ENCODE measurements at places on chromosomes 1 and 21.

- no peak for DNase-seq
Measured at GRCh38 chr1:32960342-32960741, 4.3 kb downstream of the RNF19B start.

GRCh38 chr1:205188098-205188497, 23.4 kb downstream of the DSTYK start:
- no peak for DNase-seq

DNA sequence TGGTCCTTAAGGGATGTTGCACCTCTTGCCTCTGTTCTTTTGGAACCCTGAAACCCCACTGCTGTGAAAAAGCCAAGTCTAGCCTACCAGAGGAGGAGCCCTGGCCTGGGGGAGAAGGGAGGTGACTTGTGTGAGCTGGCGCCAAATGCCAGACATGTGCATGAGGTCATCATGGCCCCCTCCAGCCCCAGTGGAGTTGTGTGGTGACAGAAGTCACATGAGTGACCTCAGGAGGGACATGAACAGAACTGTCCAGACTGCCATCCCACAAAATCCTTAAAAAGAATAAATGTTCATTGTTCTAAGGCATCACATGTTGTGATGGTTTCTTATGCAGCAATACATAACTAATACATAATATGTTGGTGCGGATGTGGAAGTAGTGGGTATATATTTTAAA, 10.8 kb downstream of the HHAT start:
- no peak for DNase-seq

- no peak for DNase-seq
Measured at GRCh38 chr1:18233176-18233864, 125.7 kb downstream of the IGSF21 start.

DNA sequence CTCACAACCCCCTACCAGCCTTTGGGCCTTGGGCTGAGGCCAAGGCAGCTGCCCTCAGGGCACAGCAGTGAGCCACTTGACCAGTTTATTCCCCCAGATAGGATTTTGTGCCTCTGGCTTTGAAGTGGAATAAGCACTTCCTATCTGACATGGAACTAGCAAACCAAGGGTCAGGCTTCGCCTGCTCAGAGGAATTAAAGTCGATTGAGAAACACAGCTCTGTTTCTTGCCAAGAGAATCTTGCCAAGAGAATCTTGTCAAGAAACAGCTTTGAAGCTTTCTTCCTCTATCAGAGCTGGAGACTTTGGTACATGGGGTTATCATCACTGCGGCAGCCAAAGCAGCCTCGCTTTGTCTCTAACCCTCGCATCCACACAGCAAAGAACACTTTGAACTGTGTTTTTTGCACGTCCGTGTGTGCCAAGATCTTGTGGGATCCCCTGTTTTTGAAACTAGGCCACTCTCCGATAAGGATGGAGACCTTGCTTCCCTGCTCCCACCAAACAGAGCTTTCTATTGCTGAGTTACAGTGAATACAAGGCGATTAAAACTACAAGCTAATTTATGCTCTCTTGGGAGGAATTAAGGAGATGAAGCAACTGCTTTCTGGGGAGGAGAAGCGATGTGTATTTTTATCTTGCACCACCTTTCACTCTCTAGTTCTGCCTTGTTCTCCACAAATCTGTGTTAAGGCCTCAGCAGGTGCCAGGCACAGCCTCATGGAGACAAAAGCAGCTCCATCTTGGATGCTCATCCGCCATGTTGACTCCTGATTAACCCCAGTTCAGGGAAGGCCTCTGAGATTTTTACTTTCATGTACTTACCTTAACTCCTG, 67.3 kb downstream of the RHOU start:
- no peak for DNase-seq

- no peak for DNase-seq
Measured at GRCh38 chr1:184854496-184855140, 100.0 kb upstream of the EDEM3 start.

DNA sequence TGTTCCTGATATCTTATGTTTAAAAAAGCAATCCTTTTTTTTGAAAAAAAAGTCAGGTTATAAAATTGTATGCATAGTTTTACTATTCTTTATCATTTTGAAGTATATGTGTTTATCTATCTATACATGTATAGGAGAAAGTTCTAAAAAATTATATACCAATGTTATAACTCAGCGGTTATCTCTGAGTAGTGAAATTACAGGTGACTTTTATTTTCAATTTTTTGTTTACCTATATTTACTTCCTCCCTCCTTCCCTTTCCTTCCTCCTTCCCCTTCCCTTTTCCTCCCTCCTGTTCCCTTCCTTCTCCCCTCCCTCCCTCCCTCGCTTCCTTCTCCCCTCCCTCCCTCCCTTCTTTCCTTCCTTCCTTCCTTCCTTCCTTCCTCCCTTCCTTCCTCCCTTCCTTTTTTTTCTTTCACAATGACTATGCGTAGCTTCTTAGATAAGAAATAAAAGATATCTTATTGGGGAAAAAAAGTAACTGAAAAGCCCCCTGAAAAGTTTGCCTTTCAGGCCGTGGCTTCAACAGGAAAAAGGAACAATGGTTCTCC, 77.1 kb downstream of the ABCA4 start:
- DNase-seq: no peak

GRCh38 chr1:234047123-234047522, 142.6 kb downstream of the SLC35F3 start:
- peak; percentile 61 for DNase-seq

- no peak for DNase-seq
Measured at GRCh38 chr1:20678599-20678998, 17.4 kb upstream of the DDOST start.

- no peak for DNase-seq
Measured at GRCh38 chr1:58262702-58263101, 283.8 kb downstream of the OMA1 start.

DNA sequence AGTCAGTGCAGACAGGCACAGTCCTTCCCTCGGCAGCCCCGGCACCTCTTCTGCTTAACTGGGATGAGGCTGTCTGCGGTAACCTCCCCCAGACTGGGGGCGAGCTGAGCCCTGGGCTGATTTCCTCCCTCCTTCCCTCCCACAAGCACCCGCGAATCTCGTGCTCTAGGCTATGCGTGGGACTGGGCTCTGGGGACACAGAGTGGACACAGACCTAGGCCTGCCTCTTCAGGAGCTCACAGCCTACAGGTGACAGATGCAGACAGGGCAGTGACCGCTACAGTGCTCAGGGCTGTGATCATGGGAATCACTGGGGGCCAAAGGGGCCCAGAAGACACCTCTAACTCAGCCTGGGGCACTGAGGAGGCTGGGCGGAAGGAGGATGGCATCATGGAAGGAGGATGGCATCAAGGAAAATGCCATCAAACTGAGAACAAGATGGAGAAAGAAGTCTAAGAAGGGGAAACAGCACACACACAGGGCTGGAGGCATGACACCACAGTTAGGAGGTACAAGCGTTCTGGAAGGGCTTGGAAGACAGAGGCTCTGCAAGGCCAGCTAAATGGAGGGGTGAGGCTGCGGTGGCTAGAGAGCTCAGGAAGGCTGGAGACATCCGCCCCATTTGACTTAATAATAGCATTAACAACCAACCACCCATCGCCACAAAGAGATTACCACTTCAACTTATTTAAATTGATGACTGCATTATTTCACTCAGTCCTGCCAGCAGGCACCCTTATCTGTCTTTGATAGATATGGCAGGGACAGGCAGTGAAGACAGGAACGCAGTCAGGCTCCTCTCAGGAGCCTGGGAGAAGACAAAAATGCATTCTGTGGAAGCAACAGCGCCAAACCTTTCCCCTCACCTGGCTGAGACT, 4.2 kb downstream of the TTC39A start:
- DNase-seq: no peak

DNA sequence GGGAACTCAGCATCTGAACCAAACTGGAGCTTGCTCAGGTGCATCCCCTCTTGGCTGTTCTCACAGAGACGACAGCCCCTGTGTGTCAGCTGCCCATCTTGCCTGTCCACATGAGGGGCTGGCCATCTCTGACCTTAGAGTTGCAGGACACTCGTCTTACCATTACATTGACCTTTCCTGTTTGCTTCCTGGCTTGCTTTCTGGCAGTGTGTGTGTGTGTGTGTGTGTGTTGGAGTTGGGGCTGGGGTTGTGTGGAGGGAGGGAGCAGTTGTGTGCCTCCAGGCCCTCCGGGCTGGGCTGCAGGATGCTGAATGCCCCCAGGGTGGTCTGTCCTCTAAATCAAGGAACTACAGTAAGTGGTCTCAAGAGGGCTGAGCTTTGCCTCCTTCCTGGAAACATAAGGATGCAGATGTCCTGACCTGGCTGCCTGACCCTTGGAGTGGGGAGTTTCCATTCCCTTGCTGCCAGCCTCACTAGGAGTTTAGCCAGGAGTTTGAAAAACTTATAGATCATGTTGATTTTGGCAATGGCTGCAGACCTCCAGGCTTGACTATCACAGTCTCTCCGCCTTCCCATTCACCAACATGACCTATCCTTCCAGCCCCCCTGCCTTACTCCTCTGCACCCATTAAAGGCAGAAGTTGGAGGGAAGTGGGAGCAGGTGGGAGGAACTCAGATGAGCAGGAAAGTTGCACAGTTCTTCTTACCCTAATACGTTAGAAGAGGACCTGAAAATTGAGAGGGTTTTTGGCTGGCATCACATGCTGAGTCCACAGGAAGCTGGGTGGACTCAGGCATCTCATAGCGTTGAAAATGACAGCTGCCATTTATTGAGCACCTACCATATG, 19.0 kb downstream of the RASSF5 start:
- no peak for DNase-seq

DNA sequence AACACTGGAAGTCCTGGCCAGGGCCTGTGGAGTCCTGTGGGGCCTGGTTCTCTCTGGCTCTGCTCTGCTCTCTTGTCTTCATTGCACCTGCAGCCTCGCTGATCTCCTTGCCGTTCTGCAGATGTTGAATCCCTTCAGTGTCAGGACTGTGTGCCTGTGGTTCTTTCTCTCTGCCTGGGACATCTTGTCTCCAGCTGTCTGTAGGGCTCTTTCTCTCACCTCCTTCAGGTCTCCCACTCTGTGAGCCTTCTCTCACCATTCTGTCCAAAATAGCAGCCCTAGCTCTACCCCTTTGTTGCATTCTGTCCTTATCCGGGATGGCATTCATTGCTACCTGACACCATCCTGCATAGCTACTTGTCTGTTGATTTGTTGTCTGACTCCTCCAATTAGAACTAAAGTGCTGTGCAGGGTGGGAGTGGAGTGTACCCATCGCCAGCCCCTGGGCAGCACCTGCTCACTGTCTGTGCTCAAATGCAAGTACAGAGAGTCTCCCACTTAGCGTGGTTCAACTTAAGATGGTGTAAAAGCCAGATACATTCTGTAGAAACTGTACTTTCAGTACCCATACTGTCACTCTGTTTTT, 8.9 kb downstream of the PGBD2 start:
- DNase-seq: no peak

- DNase-seq: peak; percentile 62
Measured at GRCh38 chr1:235650341-235651169, 971 bp upstream of the GNG4 start.

DNA sequence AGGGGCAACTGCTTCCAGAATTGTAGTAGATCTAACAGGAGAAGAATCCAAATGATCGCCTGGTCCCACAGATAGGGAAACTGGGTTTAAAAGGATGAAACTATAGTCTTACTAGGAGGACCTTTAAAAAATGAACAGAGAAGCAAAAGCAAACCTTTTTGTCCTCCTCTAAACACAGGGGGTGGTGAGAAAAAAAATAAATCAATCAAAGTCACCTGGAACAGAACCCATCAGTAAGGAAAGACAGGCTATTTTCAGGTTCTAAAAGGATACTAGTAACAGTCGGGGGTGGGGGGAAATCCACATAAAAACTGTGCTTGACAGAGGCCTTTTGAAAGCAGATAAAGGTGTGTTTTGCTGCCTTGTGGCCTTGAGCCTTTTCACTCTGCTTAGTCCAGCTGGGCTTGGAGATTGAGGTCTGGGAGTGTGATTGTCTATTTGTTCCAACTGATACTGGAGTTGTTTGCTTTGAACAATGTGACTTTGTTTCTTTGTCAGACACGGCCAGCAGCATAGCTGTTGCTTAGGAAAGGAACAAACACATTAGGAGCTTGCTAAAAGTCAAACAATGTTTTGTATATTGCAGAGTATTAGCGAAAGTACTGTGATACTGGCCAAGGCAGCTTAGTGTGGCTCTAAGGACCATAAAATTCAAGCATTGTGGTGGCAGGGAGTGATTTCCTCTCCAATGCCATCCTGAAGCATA, 141.1 kb upstream of the IRF2BP2 start:
- peak; percentile 73 for DNase-seq

DNA sequence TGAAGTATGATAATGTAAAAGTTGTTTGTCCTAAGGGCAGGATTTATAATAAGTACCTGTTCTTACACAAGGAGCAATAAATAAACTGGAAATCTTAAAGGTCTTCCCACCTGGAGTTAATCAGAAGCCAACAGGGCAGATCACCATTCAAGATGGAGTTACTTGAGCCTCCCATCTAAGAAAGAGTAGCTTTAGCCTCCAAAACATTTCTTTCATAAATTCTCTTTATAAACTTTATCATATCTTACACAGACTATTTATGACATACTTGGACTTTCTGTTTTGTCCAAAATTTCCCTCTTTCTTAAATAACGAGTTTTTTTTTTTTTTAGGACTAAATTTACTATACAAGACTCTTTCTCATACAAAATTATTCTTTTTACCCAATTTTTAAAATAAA, 18.5 kb downstream of the OR2T1 start:
- no peak for DNase-seq

- no peak for DNase-seq
Measured at GRCh38 chr1:8974551-8974950, 28.9 kb downstream of the CA6 start.

GRCh38 chr1:180188091-180188506, 33.4 kb downstream of the QSOX1 start:
- DNase-seq: peak; percentile 44

DNA sequence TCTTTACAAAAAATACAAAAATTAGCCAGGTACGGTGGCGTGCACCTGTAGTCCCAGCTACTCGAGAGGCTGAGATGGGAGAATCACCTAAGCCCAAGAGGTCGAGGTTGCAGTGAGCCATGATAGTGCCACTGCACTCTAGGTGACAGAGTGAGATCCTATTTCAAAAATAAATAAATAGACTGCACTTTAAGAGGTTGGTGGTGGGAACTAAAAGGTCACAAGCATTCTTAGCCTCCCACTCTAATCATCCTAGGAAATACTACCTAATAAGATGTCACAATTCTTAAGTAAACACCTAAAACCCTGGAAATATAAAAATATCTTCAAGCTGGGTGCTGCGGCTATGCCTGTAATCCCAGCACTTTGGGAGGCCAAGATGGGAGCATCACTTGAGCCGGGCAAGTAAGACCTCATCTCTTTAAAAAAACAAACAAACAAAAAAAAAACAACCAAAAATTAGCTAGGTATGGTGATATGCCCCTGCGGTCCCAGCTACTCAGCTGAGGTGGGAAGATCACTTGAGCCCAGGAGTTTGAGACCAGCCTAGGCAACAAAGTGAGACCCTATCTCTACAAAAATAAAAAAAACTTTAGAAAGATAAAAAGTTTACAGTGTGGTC, 4.1 kb downstream of the DCAF8 start:
- DNase-seq: no peak

DNA sequence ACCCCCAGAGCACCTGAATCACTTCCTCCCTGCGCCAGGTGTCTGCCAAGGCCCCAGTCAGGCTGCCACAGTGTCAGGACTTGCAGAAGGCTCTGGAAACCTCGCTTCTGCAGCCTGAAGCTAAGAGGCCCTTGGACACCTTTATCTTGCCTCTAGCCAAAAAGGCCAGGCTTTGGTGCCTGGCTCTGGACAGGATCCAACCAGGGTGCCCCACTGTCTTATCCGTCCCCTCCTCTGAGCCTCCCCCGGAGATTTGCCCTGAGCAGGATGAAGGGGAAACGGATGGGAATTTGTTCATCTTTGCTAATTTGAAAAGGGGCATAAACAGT, 12.8 kb upstream of the CLSTN1 start:
- DNase-seq: no peak
